NCI-H2107 (cell line): ENCODE measurements at places on chromosomes 3 and 15.

DNA sequence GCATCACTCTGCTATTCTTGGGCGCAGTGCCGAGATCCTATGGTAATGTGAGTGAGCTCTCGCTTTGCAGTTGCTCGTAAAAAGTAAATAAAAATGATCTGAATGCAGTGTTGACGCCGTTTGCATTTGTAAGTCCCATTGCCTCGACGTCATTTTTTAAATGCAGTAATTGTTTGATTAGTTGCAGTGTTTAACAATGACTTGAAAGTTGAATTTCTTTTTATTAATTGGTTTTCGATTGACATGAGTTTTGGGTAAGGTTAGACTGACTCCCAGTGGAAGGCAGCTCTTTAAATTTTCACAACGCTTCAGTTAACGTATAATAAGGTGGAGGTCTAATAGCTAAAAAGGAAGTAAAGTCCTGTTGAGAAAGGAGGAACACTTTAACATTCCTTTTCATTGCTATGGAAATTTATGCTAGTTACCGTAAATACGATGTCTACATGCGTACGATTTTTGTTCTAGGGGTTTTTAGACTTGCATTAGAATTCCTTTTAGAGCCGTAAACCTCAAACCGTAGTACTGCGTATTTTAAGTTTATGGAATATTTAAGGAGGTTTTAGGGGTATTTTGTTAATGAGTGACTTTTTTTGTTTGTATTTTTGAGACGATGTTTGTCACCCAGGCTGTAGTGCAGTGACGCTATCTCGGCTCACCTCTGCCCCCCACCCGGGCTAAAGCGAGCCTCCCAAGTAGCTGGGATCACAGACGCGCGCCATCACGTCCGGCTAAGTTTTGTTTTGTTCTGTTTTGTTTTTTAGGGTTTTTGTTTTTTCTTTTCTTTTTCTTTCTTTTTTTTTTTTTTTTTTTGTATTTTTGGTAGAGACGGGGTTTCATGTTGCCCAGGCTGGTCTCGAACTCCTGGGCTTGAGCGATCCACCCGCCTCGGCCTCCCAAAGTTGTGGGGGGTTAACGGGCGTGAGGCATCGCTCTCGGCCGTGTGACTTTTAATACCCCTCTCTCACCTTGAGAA is 1.4 kb downstream of the MORF4L1 start:
- no peak for DNase-seq

GRCh38 chr15:66212563-66212921 is 41.0 kb downstream of the MEGF11 start:
- DNase-seq: no peak

DNA sequence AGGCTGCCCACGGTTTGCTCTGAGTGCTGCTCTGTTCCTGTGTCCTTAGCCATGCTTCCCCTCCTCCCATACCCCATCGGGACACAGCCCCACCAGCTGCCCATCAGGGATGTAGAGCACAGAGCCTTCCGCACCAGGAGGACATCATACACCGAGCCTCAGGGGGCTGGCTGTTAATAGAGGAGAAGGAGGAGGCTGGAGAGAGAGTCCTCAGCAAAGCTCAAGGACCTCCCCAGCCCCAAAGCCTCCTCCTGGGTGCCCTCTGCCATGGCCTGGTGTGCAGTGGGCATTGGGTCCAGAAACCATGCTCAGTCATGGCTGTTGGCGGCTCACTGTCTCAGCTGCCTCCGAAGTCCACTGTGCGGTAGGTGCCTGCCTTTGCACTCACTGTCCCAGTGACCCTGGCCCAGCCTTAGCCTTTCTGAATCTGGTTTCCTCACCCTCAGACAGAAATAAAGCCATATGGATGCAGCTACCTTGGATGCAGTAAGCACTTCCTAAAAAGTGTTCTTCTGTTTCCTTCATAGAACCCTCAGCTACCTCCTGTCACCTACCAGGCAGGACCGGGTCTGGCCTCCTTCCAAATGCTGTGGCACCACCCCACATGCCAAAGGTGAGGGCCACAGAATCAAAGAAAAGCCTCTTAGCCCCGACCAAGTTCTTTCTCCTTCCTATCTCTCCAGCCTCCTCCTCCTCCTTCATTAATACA is 53.9 kb downstream of the ACAD9 start:
- no peak for DNase-seq

DNA sequence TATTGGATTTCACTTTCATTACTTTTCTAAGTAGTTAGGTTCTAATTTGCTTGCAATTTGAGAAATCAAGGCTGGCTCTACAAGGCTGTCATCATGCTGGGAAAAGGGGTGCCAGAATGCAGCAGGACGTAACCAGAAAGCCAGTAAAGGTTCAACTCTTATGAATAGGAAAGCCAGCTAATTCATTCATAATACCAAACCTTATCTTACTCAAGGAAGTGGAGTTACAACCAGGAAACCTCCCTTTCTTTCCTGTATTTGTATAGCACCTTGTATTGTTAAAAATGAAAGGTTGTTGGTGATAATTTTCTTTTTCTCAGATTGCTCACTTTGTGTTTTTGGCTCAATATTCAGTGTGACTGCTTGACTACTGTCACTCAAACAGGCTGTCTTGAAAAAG is 109.4 kb downstream of the FILIP1L start:
- DNase-seq: no peak

DNA sequence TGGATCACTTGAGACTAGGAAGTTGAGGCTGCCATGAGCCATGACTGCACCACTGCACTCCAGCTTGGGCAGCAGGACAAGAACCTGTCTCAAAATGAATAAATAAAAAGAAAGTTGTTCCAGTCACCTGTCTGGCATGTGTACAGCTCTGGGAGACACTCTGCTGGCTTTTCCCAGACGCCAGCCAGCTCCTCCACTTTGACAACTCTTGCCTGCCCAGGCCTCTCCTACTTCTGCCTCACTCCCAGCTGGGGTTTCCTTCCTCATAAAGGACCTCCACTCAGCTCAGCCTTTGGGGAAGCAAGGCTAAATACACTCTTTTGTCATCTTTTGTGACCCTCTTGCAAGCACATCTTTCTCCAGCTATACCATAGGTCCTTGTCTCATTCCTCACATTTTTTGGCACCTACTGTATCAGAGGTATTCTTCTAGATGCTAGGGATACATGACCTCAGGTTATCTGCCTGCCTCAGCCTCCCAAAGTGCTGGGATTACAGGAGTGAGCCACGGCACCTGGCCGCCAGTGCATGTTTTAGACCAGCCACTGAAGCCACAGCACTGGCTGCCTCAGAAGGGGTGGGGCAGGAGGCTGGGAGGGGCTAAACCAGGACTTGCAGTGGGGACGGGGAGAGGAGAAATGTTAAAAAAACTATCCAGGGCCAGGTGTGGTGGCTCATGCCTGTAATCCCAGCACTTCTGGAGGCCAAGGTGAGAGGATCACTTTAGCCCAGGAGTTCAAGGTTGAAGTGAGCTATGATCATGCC is 10.0 kb upstream of the ELP6 start:
- no peak for DNase-seq

- DNase-seq: no peak
Measured at GRCh38 chr3:170162630-170163029, 18.9 kb downstream of the PHC3 start.

DNA sequence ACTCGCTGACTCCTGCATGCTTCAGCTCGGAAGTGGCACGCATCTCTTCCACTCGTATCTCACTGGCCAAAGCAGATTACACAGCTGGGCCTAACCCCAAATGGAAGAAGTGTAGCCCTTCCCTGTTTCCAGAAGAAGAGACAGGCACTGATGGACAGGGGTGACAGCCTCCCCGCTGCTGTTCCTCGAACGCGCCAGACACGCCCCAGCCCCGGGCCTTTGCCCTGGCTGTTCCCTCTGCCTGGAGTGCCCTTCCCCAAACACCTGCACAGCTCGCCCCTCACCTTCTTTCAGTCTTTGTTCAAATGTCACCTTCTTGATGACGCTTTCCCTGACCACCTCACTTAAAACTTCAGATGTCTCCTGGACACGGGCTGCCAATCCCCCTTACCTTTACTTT is 26.0 kb upstream of the CYP11A1 start:
- DNase-seq: no peak

DNA sequence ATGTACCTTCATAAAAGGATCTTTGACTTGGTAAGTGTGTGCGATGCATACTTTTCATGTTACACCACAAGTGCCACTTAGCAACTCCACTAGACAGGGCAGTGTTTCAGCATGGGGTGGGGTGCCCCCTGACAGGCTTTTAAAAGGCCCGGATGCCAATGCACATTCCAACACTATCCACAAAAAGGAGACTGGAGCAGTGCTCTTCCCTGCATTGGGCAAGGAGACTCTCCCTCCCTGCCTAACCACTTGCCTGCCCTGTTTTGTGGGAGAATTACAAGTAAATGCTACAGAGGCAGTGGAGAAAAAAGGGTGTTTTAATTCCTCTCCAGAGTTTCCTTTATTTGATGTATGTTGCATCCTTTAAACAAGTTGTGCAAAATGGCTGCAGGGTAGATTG is 1.7 kb upstream of the RARB start:
- no peak for DNase-seq

- no peak for DNase-seq
Measured at GRCh38 chr3:151443583-151443982, 17.3 kb downstream of the IGSF10 start.

GRCh38 chr15:43253431-43254403 is 13.0 kb downstream of the TGM5 start:
- DNase-seq: peak; percentile 5

GRCh38 chr3:178084938-178085816 is 451.1 kb upstream of the KCNMB2 start:
- DNase-seq: peak; percentile 83

GRCh38 chr3:148631124-148631903 is 66.4 kb upstream of the AGTR1 start:
- DNase-seq: no peak

DNA sequence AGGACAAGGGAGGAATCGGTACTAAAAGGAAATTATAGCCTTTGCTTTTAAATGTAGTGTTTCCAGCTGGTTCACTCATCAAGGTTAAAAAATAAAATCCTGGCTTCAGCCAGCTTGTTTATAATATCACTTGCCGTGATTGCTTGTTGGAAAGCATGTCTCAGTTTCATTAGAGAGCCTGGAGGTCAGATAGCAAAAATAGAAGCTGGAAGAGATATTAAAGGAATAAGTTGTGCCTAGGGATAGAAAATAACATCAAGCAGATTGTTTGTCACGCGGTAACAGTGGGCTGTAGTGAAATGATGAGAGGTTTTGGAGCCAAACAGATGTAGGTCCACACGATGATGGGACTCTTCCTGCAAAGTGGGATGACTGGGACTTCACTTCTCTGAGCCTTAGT is 17.7 kb upstream of the SLMAP start:
- no peak for DNase-seq

GRCh38 chr3:48222616-48223513 is at the start of gene CAMP:
Gene CAMP (plus strand): TSS chr3:48223495. CDS start chr3:48223512, 17 bp downstream.
- DNase-seq: no peak

DNA sequence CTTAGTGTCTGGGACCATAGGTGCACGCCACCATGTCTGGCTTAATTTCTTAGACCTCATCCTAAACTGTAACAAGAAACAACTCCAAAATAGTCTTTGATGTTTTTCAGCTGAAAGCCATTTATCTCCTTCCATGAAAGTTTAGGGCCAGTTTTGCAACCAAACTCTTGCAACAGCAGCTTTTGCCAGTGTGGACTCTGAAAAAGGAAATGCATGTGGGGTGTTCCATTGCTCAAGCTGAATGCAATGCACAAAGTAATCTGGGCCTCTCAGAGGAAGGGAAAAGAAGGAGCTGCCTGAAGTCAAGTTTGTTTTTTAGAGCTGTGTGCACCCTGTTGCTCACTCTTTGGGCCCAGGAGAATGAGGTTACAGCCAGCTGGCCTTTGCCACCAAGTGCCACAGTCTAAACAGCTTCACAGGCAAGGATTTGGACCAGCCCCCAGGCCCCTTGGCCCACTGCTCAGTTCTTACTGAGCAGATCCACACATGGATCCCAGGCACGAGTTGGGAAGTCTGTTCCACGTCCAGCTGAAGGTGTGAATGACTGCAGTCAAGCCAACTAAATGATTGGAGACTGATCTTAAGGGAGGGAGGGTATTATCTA is 212.3 kb upstream of the LRRFIP2 start:
- no peak for DNase-seq

DNA sequence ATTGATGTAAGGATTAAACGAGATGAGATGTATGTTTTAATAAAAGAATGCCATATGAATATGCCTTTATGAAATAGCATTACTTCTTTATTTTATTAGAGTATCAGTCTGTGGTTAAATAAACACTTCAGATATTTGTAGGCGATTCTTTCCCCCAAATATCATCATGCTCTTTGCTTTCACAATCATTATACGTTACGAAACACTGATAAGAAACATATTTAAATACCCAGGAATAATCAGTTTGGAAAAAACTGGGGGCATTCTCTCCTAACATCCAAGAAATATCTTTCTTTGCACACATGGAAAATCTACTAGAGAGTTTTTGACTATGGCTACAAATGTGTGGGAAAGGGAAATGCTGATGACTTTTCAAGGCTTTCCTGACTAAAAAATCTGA is 4.4 kb upstream of the PLAAT1 start:
- no peak for DNase-seq

DNA sequence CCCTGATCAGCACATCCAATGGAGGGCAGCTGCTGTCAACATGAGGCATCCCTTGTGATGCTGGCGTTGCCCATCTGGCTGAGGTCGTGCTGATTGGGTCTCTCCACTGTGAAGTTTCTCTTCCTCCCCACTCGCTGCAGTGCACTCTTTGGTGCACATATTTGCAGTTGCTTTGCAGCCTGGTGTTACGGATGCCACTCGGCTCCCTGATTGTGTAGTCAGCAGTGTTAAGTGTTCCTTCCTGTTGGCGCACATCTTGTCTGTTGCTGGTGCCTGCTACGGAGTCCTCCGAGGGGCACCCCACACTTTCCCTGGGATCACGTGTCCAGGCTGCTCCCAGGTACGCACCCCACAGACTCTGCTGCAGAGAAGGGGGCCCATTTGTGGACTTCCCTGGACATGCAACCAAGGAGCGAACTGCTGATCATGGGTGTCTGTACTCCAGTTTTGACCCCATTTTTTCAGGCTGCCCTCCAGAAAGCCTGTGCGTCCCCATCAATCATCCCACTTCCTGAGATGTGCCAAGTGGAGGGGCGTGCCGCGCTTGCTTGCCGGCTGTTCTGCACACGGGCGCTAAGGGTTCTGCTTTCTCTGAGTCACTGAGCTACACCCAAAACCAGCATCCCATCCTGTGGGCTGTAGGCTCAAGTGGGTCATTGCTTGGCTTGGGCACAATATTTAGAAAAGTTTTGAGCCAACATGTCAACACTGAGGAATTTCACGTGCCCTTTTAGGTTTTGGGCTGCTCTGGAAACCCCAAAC is 98.6 kb downstream of the FBLN2 start:
- no peak for DNase-seq

- DNase-seq: no peak
Measured at GRCh38 chr3:87674397-87675161, 384.2 kb downstream of the CGGBP1 start.

- DNase-seq: no peak
Measured at GRCh38 chr3:42210726-42211125, 55.3 kb downstream of the CCK start.
